ENCODE measurements at places on chromosomes 2 and 18. TPM values are rescaled to one million over a fixed set of nuclear protein-coding genes. Genes with fewer than 3 reads are reported as not detected.
A peak's percentile ranks its signal among the peaks of the same experiment; 100 is the strongest.

DNA sequence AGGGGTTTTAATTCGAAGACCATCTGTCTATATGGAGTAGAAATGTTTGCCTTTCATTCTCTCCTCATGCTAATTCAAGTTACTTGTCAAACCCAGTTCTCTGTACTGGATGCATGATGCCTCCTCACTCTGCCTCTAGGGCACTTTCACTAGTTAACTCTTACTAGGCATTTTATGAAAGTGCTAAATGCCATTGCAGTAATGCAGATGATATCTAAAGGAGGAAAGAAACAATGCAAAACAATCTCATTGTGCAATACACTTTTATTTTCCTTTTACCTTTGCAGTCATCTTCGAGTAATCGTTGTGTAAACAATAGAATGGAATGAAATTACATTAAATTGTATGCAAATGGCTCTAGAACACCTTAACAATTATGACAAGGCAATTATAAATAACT lies 293.6 kb downstream of the STK39 start:
- no peaks in the 10 kb centered on the region for H3K27me3 ChIP-seq
- no peak overlapping the region for H3K4me3 ChIP-seq
- H3K27ac ChIP-seq, result no peak overlapping the region
- peaks cover 11% of the 10 kb centered on the region for H3K36me3 ChIP-seq
- H3K4me1 ChIP-seq, result no peaks in the 10 kb centered on the region

PSTPIP2 gene
- total RNA-seq, result 7.9 TPM

KCNIP3 gene
- not detected for total RNA-seq

DNA sequence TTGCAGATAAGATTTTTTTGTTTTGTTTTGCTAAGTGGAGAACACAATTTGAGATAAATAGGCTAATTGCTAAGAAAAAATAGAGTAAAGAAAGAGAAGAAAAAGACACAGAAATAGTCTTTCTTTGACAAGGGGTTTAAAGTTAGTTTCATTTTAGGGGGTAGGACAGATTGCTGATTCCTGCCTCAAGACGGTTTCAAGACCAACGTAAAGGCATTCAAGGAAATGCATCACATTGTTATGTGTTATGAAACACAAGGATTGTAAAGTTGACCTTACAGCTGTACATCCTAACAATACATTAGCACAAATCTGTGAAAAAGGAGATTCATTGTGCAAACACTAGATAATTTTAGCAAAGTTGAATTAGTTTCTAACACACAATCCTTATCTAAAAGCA lies 22.7 kb upstream of the ETAA1 start:
- DNase-seq, result no peak
- H3K27ac ChIP-seq, result no peak overlapping the region
- no peaks in the 10 kb centered on the region for H3K27me3 ChIP-seq
- no peaks in the 10 kb centered on the region for H3K36me3 ChIP-seq
- no peaks in the 10 kb centered on the region for H3K4me1 ChIP-seq

GRCh38 chr2:165357758-165358157 lies 111.7 kb upstream of the CSRNP3 start:
- H3K36me3 ChIP-seq, result no peaks in the 10 kb centered on the region
- no peak overlapping the region for H3K4me3 ChIP-seq
- no peak overlapping the region for H3K27ac ChIP-seq
- DNase-seq, result no peak

DNA sequence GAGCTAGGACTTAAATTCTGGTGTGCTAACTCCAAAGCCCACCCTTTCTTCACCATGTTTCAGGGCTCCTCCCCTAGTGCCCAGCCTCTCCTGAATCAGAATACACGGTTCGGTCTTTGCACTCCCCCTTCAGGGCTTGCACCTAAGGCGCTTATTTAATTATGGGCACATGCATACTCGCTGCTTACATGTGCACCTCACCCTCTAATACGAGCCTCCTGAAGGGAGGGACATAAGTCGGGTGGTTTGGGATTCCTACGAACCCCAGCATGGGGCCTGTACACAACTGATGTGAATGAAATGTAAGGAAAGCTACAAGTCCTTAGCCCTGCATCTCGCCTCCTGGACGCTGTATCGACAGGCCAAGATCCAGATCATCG lies 435 bp downstream of the IFT172 start:
- peak overlapping the region; percentile 71 for H3K27ac ChIP-seq
- H3K4me1 ChIP-seq, result peaks cover 30% of the 10 kb centered on the region
- H3K36me3 ChIP-seq, result no peaks in the 10 kb centered on the region
- H3K27me3 ChIP-seq, result peaks cover 10% of the 10 kb centered on the region

- no peak overlapping the region for H3K27ac ChIP-seq
- no peaks in the 10 kb centered on the region for H3K36me3 ChIP-seq
- no peak overlapping the region for H3K4me3 ChIP-seq
- H3K27me3 ChIP-seq, result no peaks in the 10 kb centered on the region
- no peak for DNase-seq
These were observed 541.8 kb downstream of the NUP35 start for GRCh38 chr2:183666031-183666430.

GRCh38 chr2:65397122-65397521 lies 35.3 kb downstream of the SPRED2 start:
- H3K4me1 ChIP-seq, result peaks cover 30% of the 10 kb centered on the region
- peak; percentile 25 for DNase-seq

- no peak overlapping the region for H3K27ac ChIP-seq
- no peaks in the 10 kb centered on the region for H3K4me1 ChIP-seq
- DNase-seq, result peak; percentile 7
- no peak overlapping the region for H3K4me3 ChIP-seq
- no peaks in the 10 kb centered on the region for H3K36me3 ChIP-seq
- peaks cover 32% of the 10 kb centered on the region for H3K27me3 ChIP-seq
These were observed 87.1 kb downstream of the ACKR3 start for GRCh38 chr2:236656721-236657120.

DNA sequence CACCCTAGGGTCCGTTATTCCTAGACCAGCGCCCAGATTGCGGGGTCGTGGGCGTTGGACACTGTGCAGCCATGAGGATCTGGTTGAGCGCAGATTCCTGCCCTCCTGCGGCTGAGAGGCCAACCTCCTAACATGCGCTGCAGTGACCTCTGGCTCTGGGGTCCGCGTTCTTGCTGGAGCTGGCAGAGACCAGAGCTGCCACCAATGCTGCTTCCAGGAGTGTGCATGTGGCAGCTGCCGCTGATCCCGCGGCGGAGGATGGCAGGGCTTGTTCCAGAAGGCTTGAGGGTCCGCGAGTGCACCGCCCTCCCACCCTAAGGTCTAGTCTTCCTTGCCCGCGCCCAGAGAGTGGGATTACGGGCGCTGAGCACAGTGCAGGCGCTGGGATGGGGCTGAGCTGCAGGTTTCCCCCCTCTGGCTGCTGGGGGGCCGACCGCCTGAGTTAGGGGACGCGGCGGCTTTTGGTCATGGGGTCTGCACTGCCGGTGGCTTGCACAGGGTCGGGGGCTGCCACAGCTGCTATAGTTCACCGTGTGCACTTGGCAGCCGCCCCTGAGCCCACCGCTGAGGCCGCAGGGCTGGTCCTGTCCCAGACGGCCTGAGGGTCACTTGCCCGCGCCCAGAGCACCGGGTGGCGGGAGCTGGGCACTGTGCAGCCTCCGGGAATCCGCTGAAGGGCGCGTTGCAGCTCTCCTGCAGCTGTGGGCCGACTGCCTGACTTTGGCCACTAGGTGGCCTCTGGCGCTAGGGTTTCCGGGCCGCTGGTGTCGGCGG lies 145.9 kb downstream of the CCDC74A start:
- H3K36me3 ChIP-seq, result no peaks in the 10 kb centered on the region
- peak; percentile 74 for DNase-seq
- H3K4me1 ChIP-seq, result peaks cover 4% of the 10 kb centered on the region
- H3K27me3 ChIP-seq, result peaks cover 33% of the 10 kb centered on the region
- H3K4me3 ChIP-seq, result no peak overlapping the region
- H3K27ac ChIP-seq, result no peak overlapping the region

- H3K4me3 ChIP-seq, result no peak overlapping the region
- no peaks in the 10 kb centered on the region for H3K4me1 ChIP-seq
- no peaks in the 10 kb centered on the region for H3K27me3 ChIP-seq
- no peak overlapping the region for H3K27ac ChIP-seq
These were observed 560.0 kb downstream of the ADCYAP1 start for GRCh38 chr18:1464444-1465217.

DNA sequence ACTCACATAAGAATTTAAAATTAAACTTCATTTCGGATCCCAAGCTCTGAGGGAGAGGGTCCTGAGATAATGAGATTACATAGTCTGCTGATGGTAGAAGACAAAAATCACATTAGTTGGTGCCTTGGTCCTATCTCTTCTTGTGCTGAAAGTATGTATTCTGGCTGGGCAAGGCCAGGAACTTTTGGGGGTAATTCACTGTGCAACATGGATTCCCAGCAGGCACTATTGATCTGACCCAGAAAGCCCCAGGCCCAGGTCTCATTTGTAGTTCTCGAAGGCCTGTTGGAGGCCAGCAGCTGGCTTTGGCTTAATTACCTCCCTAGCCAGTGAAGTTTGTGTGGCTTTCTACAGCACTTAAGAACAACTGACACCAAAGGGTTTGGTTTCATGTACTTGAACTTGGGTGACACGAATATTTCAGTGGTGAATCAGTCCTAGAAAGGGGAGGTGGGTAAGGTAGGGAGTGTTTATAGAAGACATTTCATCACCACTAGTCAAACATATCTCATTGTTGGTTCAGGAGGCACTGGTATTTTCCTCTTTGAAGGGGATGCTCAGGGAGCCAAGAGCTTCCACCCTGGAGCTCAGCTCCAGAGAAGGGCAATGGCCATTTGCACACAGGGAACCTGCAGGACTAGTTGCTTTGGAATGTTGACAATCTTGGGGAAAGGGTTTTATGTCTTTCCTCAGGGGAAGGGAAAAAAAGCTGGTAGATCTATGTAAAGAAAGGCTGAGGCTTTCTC lies 217.8 kb downstream of the OSR1 start:
- H3K27me3 ChIP-seq, result no peaks in the 10 kb centered on the region
- no peak for DNase-seq
- no peak overlapping the region for H3K4me3 ChIP-seq
- no peaks in the 10 kb centered on the region for H3K4me1 ChIP-seq
- no peak overlapping the region for H3K27ac ChIP-seq

GRCh38 chr2:141055531-141055930 lies 1075.3 kb downstream of the LRP1B start:
- DNase-seq, result no peak
- H3K4me3 ChIP-seq, result no peak overlapping the region
- H3K27ac ChIP-seq, result no peak overlapping the region
- H3K27me3 ChIP-seq, result no peaks in the 10 kb centered on the region
- no peaks in the 10 kb centered on the region for H3K4me1 ChIP-seq

DNA sequence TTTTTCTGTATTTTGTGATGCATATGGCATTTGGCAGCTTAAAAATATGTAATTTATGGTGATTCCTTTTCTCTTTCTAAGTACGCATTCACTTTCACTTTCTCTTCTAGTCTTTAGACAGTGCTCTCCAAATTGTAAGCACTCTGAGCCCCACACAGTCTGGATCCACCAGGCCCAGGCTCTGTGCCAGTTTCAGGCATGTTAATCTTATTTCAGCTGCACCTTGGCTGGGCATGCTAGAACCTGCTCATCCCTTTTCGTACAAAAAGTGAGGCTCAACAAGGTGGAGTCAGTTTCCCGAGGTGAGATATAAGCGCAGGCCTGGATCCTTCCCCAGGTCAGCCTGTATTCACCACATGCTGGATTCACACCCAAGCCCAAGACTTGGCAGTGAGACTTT lies 203.9 kb downstream of the MTX2 start:
- no peak for DNase-seq
- peak overlapping the region; percentile 44 for H3K4me3 ChIP-seq
- H3K27me3 ChIP-seq, result peaks cover 8% of the 10 kb centered on the region
- no peaks in the 10 kb centered on the region for H3K36me3 ChIP-seq

DNA sequence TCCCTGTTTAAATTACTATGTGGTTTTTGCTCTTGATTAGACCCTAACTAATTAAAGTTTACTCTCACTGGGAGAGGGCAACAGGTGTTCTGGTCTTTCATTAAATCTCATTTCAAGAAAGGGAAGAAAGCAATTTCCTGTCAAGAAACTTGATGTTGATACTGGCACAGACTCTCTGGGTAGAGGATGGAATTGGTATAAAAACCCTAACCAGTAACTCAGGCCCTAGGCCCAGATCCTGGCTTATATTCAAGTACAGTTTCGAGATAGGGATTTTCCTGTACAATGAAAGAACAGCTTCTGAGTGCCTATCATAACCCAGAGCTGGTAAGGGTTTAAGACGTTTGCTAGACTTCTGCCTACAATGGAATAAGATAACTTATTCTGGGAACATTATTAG lies 61.6 kb upstream of the ACYP2 start:
- DNase-seq, result no peak
- peaks cover 4% of the 10 kb centered on the region for H3K36me3 ChIP-seq
- no peaks in the 10 kb centered on the region for H3K27me3 ChIP-seq
- H3K4me3 ChIP-seq, result peak overlapping the region; percentile 38

DNA sequence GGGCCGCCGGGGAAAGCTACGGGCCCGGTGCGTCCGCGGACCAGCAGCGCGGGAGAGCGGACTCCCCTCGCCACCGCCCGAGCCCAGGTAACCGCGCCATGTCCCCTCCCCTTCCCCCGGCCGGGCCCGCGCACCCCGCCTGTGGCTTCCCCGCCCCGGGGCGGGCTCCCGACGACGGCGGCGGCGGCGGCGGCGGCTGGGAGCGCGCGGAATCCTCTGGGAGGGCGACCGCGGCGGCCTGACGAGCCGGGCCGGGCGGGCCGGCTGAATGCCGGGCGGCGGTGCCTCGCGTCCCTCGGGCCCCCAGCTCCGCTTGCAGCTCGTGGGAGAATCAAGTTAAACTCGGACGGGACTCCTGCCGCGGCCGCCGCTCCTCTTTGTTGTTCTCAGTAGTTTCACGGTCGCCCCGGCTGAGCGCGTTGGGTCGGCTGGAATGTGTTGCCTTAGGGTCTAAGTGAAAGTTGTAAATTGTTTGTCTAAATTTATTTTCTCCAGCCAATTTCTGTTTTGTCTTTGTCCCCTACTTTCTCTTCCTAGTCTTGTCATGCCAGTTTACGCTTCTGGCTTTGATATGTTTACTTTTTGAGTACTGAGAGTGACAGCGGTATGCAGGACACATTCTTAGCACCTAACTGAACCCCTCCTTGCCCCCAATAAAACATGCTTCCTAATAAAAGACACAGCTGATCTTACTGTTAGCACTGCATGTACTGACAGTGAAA lies 685 bp downstream of the SMAD4 start:
- H3K4me1 ChIP-seq, result peaks cover 71% of the 10 kb centered on the region
- DNase-seq, result peak; percentile 69
- H3K27ac ChIP-seq, result peak overlapping the region; percentile 83
- no peaks in the 10 kb centered on the region for H3K27me3 ChIP-seq

FLACC1 gene
- 2.7 TPM for total RNA-seq

- H3K27me3 ChIP-seq, result peaks cover 2% of the 10 kb centered on the region
- peaks cover 13% of the 10 kb centered on the region for H3K4me1 ChIP-seq
- no peak overlapping the region for H3K27ac ChIP-seq
- no peak overlapping the region for H3K4me3 ChIP-seq
- no peak for DNase-seq
- H3K36me3 ChIP-seq, result no peaks in the 10 kb centered on the region
These were observed 184.6 kb downstream of the ZFP36L2 start for GRCh38 chr2:43041661-43042360.

MSTN gene
- total RNA-seq, result not detected

MGAT4A gene
- total RNA-seq, result 80.6 TPM

GRCh38 chr2:241659150-241659739 lies 21.8 kb downstream of the ATG4B start:
- peak; percentile 57 for DNase-seq
- H3K4me3 ChIP-seq, result no peak overlapping the region
- no peaks in the 10 kb centered on the region for H3K4me1 ChIP-seq
- no peaks in the 10 kb centered on the region for H3K27me3 ChIP-seq
- peaks cover 40% of the 10 kb centered on the region for H3K36me3 ChIP-seq
- H3K27ac ChIP-seq, result no peak overlapping the region

DCDC2C gene
- not detected for total RNA-seq

PLEKHA3 gene
- 27.7 TPM for total RNA-seq

- no peak overlapping the region for H3K4me3 ChIP-seq
- H3K27ac ChIP-seq, result no peak overlapping the region
- H3K27me3 ChIP-seq, result no peaks in the 10 kb centered on the region
- H3K36me3 ChIP-seq, result no peaks in the 10 kb centered on the region
These were observed 48.4 kb downstream of the LRRTM1 start for GRCh38 chr2:80255918-80256781.

SLC35F6 gene
- total RNA-seq, result 27.0 TPM

All from activated CD4-positive, alpha-beta memory T cell treated with anti-CD3 and anti-CD28 coated beads, Interleukin-2, amount 10 ng/mL, durations not matched to agents 7 days and 5 days (primary cell).